ENCODE measurements at places on chromosomes 6 and 20. TPM values are rescaled to one million over a fixed set of nuclear protein-coding genes. Genes with fewer than 3 reads are reported as not detected.

TRIM10 gene
- not detected for total RNA-seq

KCNQ2 gene
- total RNA-seq, result 0.10 TPM

KHDC3L gene
- total RNA-seq, result not detected

GGTLC1 gene
- not detected for total RNA-seq

CCM2L gene
- total RNA-seq, result not detected

SLC24A3 gene
- not detected for total RNA-seq

TAF8 gene
- total RNA-seq, result 53.2 TPM

EDN1 gene
- total RNA-seq, result not detected

TRAPPC3L gene
- not detected for total RNA-seq

ZBTB12 gene
- total RNA-seq, result 1.3 TPM

SNRPB gene
- 247 TPM for total RNA-seq

TREML2 gene
- 22.9 TPM for total RNA-seq

Measured in activated CD4-positive, alpha-beta T cell treated with anti-CD3 and anti-CD28 coated beads, Interleukin-2, amount 10 ng/mL, durations not matched to agents 7 days and 5 days (primary cell).